ENCODE measurements at places on chromosomes 7 and 10.

GRCh38 chr7:110592557-110592956 is 498.4 kb upstream of the LRRN3 start:
- no peak for DNase-seq
- no peak overlapping the region for H3K27ac ChIP-seq
- no peaks in the 10 kb centered on the region for H3K4me1 ChIP-seq
- H3K4me3 ChIP-seq: no peak overlapping the region

- DNase-seq: no peak
- H3K4me1 ChIP-seq: peaks cover 25% of the 10 kb centered on the region
- H3K27ac ChIP-seq: peak overlapping the region; percentile 46
These were observed 168.1 kb downstream of the ARID5B start for GRCh38 chr10:62069452-62070178.

- no peak overlapping the region for H3K4me3 ChIP-seq
- H3K36me3 ChIP-seq: no peaks in the 10 kb centered on the region
- DNase-seq: no peak
- no peaks in the 10 kb centered on the region for H3K4me1 ChIP-seq
- no peaks in the 10 kb centered on the region for H3K27me3 ChIP-seq
These were observed 1040.1 kb upstream of the LRRN3 start for GRCh38 chr7:110050785-110051184.

GRCh38 chr10:119439922-119440321 is 102.6 kb downstream of the RGS10 start:
- H3K27me3 ChIP-seq: no peaks in the 10 kb centered on the region
- no peak overlapping the region for H3K27ac ChIP-seq
- no peak overlapping the region for H3K4me3 ChIP-seq
- DNase-seq: no peak
- H3K36me3 ChIP-seq: peaks cover 69% of the 10 kb centered on the region

GRCh38 chr7:37289367-37289766 is 159.3 kb downstream of the ELMO1 start:
- H3K27ac ChIP-seq: no peak overlapping the region
- no peak for DNase-seq
- peaks cover 42% of the 10 kb centered on the region for H3K4me1 ChIP-seq

GRCh38 chr7:41999736-42000283 is 237.2 kb downstream of the GLI3 start:
- H3K27me3 ChIP-seq: no peaks in the 10 kb centered on the region
- no peaks in the 10 kb centered on the region for H3K36me3 ChIP-seq
- no peak overlapping the region for H3K4me3 ChIP-seq
- H3K4me1 ChIP-seq: peaks cover 20% of the 10 kb centered on the region

DNA sequence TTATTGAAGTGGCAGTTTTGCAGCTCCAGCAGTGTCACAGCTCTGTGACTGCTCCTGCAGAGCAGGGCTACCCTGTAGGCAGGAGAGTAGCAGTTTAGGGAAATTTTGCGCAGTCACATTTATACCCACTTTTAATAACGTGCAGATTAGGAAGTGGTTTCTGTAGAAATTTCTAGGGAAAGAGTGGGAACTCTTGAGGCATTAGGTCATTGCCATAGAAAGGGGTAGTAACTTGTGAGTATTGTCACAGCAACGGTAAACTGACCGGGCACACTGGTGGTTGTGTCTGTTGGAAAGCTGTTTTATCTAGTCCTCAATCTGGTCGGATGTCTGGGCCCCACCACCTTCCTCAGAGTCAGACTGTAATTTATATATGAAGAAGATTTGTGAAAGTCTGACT is 51.9 kb downstream of the CDC14C start:
- peak; percentile 44 for DNase-seq
- H3K36me3 ChIP-seq: no peaks in the 10 kb centered on the region
- no peaks in the 10 kb centered on the region for H3K27me3 ChIP-seq
- no peak overlapping the region for H3K4me3 ChIP-seq
- H3K4me1 ChIP-seq: no peaks in the 10 kb centered on the region

Measured in lower lobe of right lung (tissue), 2 donors.